ENCODE measurements at places on chromosomes 1 and 21.

GRCh38 chr1:54888080-54888733, 1.2 kb upstream of the DHCR24 start:
- no peak for DNase-seq

- DNase-seq: peak; percentile 76
Measured at GRCh38 chr1:55215194-55216021, at the start of gene USP24. Gene USP24 (minus strand): TSS chr1:55215364. CDS start chr1:55215113, 251 bp downstream.

GRCh38 chr1:13570924-13571323, 12.7 kb upstream of the PDPN start:
- no peak for DNase-seq

DNA sequence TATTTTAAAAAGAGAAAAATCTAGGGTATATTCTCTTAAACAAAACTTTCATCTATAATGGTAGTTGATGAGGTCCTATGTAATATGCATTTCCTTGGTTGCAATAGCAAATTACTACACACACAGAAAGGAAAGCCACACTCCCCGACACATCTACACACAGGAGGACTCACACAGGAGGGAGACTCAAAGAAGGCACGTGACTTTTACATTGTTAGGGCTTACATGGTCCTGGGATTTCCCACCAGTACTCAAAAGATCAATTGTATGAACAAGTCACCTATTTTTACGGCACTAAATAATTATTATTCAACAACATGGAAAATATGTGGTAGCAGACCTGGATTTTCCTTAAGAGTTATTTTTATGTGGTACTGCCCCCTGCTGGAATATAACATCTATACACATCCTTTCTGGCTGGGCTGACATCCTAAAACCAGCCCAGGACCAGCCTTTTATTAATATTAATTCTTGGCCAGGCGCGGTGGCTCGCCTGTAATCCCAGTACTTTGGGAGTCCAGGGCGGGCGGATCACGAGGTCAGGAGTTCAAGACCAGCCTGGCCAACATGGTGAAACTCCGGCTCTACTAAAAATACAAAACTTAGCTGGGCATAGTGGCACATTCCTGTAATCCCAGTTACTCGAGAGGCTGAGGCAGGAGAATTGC, 33.9 kb upstream of the LGALS8 start:
- DNase-seq: no peak

- DNase-seq: no peak
Measured at GRCh38 chr1:24699628-24700027, 45.6 kb upstream of the CLIC4 start.

DNA sequence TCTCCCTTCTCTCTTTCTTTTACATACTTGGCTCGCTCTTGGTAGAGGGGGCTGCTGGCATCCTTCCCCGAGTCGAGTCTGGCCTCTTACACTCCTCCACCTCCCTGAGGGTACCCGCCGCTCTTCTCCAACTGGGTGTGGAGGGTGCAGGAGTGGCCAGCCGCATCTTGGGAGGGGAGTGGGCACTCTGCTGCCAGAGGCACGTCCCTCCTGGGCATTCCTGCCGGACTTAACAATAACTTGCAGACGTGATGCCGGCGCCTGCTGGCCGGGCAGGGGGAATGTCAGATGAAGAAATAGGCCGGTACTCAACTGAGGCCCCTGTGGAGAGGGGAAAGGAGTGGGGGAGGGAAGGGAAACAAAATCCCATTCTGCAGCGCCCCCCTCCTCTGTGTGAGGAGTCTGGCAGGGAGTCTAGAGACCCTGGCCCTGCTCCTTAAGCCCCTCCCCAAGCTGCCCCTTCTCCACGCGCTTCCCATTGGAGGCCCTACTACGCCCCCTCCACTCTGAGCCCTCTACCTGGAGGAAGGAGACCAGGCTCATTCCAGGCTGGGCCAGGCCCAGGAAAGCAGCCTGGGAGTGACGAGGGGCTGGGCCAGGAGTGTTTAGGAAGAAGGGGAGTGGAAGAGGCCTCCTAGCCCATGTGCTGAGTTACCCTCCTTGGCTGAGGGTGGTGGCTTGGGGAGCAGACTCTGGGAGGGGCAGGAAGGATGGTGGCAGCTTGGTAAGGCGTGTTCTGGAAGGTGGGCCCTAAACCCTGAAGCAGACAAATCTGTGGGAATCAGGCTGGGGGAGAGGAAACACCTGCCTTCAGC, 1.8 kb downstream of the ATP2B4 start:
- DNase-seq: no peak

DNA sequence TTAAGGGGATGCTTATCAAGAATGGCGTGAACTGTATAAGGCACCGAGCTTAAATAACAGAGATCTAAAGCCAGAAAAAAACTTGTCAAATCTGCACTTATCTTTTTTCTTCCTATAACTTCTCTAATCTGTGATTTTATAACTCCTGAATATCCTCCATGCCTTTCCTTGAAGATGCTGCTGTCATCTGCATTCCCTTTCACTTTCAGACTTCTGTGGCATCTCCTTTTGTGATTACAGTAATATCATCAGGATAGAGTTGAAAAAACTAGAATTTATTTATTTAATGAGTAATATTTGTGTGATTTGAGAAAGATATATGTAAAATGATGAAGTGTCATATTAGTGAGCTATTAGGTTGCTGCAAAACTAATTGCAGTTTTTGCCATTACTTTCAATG, 357.8 kb upstream of the PTBP2 start:
- DNase-seq: no peak

DNA sequence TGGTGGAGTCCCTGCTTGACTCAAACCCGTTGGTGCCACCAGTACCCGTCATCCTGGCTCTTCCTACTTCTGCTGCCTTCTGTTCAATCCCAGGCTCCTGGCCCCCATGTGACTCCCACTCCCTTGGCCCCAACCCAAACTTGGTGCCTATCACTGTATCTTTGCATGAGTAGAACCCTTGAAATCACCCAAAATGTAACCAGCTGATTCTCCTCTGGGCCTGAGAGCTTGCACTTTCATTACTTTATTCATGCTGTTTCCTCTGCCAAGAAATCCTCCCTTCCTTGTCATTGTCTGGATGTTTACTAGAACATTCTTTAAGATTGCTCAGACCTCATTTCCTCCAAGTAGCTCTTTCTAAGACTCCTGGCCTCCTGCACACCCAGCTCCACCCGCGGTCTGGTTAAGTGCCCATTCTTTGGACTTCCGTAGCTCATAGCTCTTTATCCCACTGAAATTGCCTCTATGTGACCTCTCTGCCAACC, 15.7 kb downstream of the PTAFR start:
- no peak for DNase-seq

- DNase-seq: no peak
Measured at GRCh38 chr21:29305068-29305467, 6.3 kb downstream of the BACH1 start.

GRCh38 chr1:93288558-93288957, 57.1 kb upstream of the DR1 start:
- DNase-seq: no peak

GRCh38 chr1:109750920-109751319, 10.1 kb upstream of the GSTM3 start:
- no peak for DNase-seq

DNA sequence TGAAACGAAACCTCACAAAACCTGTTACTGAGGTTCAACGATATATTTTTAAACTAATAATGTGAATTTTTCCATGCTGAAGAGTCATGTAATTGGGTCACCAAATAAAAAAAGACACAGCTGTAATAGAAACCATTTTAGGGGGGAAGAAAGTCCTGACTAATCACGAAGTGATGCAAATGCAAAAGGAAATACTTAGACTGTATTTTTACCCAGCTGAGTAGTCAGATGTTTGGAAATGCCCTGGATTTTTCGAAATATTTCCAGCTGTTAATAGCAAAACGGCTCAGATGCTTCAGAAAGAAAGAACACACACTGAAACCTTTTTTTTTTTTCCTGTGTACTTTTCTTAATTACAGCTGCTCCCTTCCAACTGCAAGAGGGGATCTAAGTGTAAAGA, 210.3 kb downstream of the SETD4 start:
- no peak for DNase-seq

DNA sequence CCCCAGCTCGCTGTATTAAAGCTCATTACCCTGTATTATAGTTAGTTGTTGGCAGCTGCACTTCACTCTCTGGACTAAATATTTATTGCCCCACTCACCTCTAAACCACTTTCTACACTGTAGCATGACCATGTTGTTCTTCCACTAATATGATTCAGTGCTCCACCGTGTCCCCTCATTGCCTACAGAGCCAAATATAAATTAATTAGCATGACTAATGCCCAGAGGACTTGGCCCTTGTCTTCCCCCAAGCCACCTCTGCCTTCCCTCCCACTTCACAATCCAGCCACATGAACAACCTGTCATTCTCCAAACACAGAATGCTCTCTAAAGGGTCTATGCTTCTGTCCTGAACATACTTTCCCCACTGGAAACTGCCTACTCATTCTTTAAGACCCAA, 276.5 kb downstream of the PLPP3 start:
- DNase-seq: no peak

GRCh38 chr21:42833439-42833815, 45.9 kb downstream of the WDR4 start:
- peak; percentile 50 for DNase-seq

- peak; percentile 55 for DNase-seq
Measured at GRCh38 chr1:59020151-59020997, 236.5 kb upstream of the JUN start.

DNA sequence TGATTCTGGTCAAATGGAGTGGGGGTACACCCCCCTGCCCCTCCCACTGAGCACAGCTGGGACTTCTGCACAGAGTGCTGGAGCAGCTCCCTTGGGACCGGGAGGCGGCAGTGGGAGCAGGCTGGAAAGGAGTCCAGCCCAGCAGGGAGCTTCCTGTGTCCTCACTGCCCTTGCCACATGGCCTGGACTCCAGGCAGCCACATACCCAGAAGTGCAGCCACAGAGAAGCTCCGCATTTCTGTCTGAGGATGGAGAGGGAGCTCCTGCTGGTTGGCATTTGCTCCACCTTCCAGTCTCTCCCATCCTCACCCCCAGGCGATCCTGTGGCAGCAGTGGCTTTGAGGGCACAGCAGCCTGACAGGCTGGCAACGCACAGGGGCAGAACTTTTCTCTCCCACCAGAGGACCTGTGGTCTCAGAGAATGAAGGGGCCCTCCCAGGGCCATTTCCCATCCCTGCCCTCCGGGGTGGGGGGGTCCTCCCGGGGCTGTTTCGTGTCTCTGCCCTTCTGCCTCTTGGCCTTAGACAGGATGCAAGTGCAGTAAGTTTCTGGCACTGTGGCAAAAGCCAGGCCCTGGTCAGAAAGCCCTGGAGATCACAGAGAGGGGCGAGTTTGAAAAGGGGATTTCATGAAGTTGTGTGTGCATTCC, 103.6 kb upstream of the COL6A1 start:
- DNase-seq: no peak

All from activated CD4-positive, alpha-beta T cell treated with anti-CD3 and anti-CD28 coated beads for 4 hours (primary cell).